WTC11 (cell line): ENCODE measurements at places on chromosomes 1 and 21. TPM values are rescaled to one million over a fixed set of nuclear protein-coding genes. Genes with fewer than 3 reads are reported as not detected.
A peak's percentile ranks its signal among the peaks of the same experiment; 100 is the strongest.

- DNase-seq, result no peak
Observed at GRCh38 chr1:220219136-220219442, 53.2 kb downstream of the RAB3GAP2 start.

GRCh38 chr1:171226747-171227370, 21.4 kb upstream of the FMO1 start:
- peak; percentile 53 for DNase-seq

GRCh38 chr1:3746389-3746829, 5.8 kb upstream of the CCDC27 start:
- DNase-seq, result peak; percentile 70

GRCh38 chr1:192601567-192601966, 26.0 kb downstream of the RGS1 start:
- DNase-seq, result no peak

- no peak for DNase-seq
Observed at GRCh38 chr1:3915551-3916121, 15.6 kb upstream of the C1orf174 start.

GRCh38 chr1:86993269-86993985, 79.0 kb downstream of the HS2ST1 start:
- no peak for DNase-seq

- DNase-seq, result no peak
Observed at GRCh38 chr1:174999936-175000696, at the start of gene CACYBP. Gene CACYBP, plus strand, starts transcription at chr1:174999947. Its CDS starts 234 bp downstream, at chr1:175000181.

DNA sequence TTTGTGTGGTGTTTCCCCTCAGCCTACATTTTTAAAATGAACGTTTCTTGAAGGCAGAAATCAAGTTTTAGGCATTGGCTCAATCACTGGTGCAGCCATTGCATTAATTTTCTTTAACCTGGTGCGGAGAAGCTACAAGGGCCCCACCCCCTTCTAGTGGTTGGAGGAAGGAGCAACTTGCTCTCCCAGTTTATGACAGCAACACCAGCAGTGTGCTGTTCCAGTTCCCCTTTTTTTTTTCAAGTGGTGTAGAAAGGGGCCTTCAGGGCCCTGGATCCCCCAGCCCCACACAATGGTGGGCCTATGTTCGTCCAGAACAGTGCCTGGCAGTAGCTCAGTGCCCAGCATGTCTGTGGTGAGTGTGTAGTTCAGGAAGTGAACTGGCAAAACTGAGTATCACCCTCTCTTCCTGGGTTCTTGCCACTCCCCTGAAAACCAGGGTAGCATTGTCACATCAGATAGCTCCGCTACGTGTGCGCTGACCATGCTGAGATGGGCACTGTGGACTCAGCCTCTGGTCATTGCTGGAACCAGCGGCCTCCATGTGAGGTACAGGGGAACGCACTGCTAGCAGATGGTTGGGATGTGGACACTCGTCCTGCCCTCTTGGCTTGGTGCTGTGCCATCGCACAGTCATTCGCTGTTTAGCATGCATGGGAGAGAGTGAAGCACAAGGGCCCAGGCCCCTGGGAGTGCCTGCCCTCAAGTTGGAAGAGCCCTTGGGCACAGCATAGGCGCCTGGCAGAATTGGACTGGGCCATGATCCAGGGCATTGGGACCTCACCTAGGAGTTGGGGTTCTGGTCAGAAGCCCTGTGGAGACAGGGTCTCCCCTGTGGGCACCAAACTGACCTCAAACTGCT, 7.2 kb downstream of the ARF1 start:
- no peak for DNase-seq

DNA sequence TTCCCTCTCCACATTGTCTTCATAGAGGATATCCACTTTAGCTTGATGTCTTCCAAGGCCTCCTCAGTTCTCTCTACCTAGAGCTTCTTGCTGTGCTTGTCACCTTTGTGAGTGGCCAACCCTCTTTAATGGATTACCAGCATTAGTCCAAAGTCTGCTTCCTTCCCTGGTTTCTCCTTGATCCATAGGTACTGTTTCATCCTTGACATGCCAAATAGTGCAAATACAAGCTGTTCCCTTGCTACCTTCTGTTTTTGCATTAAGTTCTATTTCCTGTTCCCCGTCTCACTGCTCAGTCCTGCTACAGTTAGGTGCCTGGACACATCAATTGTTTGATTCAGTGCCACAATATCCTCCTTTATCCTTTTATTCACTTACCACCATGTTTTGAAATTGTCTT, 19.2 kb downstream of the MAST2 start:
- DNase-seq, result no peak

DNA sequence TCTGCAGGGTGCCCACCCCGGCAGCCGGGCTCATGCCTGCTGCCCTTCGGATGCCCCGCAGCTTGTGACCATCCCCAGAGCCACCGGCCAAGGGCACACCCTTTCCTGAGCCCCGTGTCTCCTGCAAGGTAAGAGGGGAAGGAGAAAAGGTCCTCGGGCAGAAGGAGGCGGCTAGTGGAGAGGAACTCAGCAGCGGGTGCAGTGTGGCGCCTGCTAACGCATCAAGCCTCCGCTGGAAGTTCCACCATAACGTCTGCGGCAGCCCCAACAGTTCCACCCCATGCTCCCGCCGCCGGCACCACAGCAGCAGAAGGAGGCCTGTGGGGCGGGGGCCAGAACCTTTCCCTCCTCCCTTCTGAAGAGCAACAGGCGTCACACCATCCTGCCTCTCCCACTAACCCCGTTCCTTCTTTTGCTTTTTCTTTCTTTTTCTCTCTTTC, 990 bp downstream of the VWA5B1 start:
- DNase-seq, result peak; percentile 47

- DNase-seq, result no peak
Observed at GRCh38 chr1:41618871-41619270, 134.4 kb upstream of the EDN2 start.

The PLA2G2C gene
- not detected in 3 replicates for total RNA-seq

The SYT11 gene
- total RNA-seq, result 6.1 to 8.9 TPM (median 7.5 TPM) in 3 replicates

The PPFIA4 gene
- 21.1 to 24.9 TPM (median 22.7 TPM) in 3 replicates for total RNA-seq

The NMNAT2 gene
- 8.8 to 10.5 TPM (median 8.9 TPM) in 3 replicates for total RNA-seq

The ASPM gene
- 39.0 to 44.5 TPM (median 40.5 TPM) in 3 replicates for total RNA-seq

The CNKSR1 gene
- 18.0 to 20.5 TPM (median 19.7 TPM) in 3 replicates for total RNA-seq

The KIF14 gene
- 20.0 to 24.4 TPM (median 20.7 TPM) in 3 replicates for total RNA-seq

The APP gene
- total RNA-seq, result 560 to 657 TPM (median 656 TPM) in 3 replicates
